Glutamatergic neuron (in vitro differentiated cells): ENCODE measurements at places on chromosomes 7 and 10. TPM values are rescaled to one million over a fixed set of nuclear protein-coding genes. Genes with fewer than 3 reads are reported as not detected.

The NOLC1 gene
- total RNA-seq: 59.5 TPM

The ANAPC16 gene
- 37.0 TPM for total RNA-seq

The MEOX2 gene
- 0.39 TPM for total RNA-seq

The MSS51 gene
- 3.5 TPM for total RNA-seq

The RAPGEF5 gene
- 169 TPM for total RNA-seq

The MAT1A gene
- not detected for total RNA-seq

The FAM237B gene
- total RNA-seq: not detected

The LRIT1 gene
- total RNA-seq: not detected

The SCD gene
- total RNA-seq: 589 TPM

The TNKS2 gene
- 60.4 TPM for total RNA-seq

The STEAP4 gene
- not detected for total RNA-seq

The GCK gene
- 43.9 TPM for total RNA-seq

The VWDE gene
- 12.4 TPM for total RNA-seq

The BHLHA15 gene
- total RNA-seq: not detected

The C10orf90 gene
- total RNA-seq: not detected

The BMPER gene
- total RNA-seq: 16.2 TPM

The FAS gene
- 0.69 TPM for total RNA-seq

The DPY19L1 gene
- total RNA-seq: 12.3 TPM

The BLNK gene
- total RNA-seq: not detected

The SLC26A3 gene
- not detected for total RNA-seq

The PDK4 gene
- total RNA-seq: not detected

The BEND7 gene
- 3.1 TPM for total RNA-seq

The MCU gene
- total RNA-seq: 15.2 TPM

The PDCD11 gene
- 73.2 TPM for total RNA-seq

The ABCC2 gene
- total RNA-seq: 0.39 TPM

The ZNF425 gene
- total RNA-seq: 6.5 TPM

The OR6B1 gene
- not detected for total RNA-seq

The TFEC gene
- total RNA-seq: not detected

The ADRA2A gene
- total RNA-seq: 0.32 TPM

The RASA4B gene
- 40.1 TPM for total RNA-seq
